ENCODE measurements at places on chromosomes 12 and 14.

GRCh38 chr12:104569346-104570173 is 112.8 kb downstream of the CHST11 start:
- DNase-seq = peak; percentile 61

DNA sequence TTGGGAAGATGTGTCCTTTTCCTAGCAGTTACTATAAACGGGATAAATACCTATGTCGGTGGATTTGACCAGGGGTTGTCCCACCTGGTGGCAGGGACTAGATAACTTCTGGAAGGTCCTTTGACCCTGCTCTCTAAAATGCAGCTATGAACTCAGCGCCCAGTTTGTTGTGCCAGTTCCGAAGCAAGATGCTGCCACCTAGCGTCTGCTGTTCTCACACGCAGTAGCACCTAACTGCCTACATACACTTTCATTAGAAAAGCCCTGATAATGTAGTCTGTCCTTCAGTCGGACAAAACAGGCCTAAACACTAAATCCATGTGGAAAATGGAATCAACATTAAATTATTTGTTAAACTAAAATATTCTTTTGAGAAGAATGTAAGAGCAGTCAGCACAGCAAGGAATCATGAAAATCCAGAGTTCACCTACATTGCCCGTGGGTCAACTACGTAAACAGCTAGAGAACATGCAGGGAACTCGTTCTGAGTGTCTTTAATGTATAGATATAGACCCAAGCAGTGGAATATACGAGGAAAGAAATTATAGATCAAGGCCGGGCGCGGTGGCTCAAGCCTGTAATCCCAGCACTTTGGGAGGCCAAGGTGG is 51.1 kb upstream of the CRACR2A start:
- DNase-seq = peak; percentile 76

DNA sequence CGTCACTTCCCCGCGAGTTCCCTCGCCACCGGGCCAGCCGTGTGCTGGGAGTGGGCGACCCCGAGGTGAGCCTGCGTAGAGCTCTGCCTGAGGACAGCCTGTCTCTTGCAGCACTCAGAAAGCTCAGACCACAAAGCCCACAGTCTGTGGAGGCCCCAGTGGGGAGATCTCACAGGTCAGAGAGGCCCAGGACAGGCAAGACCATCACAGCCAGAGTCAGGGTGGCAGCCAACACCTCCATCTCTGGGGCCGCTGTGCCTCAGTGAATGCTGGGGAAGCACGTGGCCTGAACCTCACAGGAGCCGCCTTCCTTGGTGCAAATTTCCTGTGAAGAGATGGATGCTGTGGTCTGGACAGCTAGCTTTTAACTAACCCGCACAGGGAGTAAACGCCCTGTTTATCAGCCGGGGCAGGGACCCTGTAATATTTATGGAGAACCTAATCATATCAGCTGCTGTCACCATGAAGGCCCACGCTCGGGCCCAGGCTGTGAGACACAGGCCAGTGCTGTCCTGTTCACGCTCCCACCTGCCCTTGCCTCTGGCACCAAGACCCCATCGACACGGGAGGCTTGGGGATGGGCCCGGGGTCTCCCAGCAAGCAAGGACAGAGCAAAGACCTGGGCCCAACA is 56.9 kb downstream of the CDC42BPB start:
- DNase-seq = no peak

DNA sequence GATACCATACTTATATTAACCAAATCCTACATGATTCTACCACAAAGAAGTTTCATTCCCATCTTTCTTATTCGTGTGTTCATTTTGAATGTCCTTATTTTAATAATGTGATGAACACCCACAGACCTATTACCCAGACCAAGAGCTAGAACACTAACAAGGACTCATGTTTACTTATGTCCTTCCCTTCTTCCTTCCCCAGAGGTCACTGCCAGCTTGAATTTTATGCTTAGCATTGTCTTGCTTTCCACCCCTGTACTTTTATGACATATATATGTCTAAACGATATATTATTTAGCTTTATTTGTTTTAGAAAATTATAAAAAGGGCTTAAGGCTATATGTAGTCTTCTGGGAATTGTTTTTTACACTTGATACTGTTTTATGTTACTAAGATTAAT is 238.6 kb downstream of the LRIG3 start:
- no peak for DNase-seq

DNA sequence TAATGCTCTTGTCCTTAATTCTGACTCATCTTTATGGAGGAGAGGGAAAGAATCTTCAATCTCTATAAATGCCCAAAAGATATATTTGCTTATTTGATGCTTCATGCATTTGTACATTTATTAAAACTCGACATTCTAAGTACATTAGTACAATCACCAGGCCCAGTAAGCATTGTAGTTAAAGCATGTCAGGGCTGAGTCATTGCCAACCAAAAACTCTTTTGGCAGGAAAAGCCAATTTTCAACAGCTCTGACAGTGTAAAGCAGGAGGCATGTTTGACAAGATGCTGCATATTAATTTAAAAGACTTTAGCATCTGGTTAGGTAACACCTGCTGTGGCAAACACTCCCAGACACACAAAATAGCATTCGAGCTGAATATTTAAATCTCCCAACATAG is 290.9 kb downstream of the PPFIA2 start:
- DNase-seq = no peak

- no peak for DNase-seq
These were observed 299.6 kb upstream of the ATP2B1 start for GRCh38 chr12:90008277-90008676.

Measured in CD4-positive, alpha-beta T cell treated with Interleukin-2 at 100 ng/mL for 4 hours (primary cell).